ENCODE measurements at places on chromosomes 6 and 20.

DNA sequence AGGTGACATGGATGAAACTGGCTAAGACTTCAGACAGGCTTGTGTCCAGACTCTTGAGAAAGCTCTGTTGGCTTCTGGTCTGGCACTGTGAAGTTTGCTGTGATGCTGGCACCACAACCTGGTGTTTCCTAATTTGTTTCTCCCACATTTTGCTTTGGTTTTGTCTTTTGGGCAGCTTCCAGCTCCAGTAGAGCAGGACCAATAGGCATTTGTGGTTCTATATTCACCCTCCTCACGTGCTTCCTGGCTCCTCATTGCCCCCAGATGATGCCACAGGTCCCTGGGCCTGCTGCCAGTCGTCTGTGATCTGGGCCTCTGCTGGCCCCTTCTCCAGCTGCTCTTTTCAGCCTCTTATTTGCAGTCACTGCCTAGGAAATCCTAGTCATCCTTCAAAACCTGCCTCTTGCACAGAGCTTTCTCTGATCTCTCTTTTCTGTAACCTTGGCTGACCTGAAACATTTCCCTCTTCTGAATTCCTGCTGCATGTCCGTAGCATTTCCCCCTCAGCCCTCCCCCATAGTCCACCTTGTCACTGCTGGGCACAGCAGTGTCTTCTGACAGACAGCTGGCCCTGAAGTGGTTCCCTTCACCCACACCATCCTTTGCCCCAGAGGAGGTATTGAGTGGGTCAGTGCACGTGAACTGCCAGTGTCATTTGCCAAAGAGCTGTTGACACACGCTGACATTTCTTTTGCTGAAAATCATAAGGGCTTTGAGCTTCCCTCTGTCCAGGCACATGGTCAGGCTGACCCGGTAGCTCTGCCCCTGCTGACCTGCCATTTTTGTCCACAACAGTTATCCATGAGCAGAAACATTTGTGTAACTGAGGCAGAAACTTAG is 63.0 kb downstream of the PTPN1 start:
- no peak for DNase-seq

GRCh38 chr6:3965071-3965718 is 113.7 kb downstream of the FAM217A start:
- DNase-seq: no peak

- no peak for DNase-seq
Observed at GRCh38 chr6:42938428-42938796, 9.1 kb downstream of the CNPY3 start.

GRCh38 chr6:115909923-115910546 is 150.7 kb downstream of the FRK start:
- no peak for DNase-seq

DNA sequence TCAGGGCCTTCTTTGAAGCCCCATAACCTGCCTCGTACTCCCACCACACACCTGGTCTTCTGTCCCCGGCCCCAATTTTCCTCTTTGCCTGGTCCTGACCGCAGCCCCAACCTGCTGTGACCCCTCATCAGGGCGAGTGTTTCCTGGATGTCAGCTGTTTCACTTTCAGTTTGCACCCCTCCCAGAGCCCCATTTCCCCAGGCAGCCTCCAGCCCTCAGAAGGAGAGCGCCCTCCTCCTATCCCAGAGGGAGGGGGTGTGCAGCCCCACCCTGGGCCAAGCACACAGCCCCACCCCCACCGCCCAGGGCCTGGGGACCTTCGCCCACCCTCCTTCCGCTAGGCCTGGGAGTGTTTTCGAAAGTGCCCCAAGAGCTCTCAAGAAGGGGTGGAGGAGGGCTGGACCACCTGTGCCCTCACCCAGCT is 1.5 kb downstream of the BAK1 start:
- peak; percentile 28 for DNase-seq

- no peak for DNase-seq
Observed at GRCh38 chr6:5541751-5542432, 280.6 kb downstream of the FARS2 start.

DNA sequence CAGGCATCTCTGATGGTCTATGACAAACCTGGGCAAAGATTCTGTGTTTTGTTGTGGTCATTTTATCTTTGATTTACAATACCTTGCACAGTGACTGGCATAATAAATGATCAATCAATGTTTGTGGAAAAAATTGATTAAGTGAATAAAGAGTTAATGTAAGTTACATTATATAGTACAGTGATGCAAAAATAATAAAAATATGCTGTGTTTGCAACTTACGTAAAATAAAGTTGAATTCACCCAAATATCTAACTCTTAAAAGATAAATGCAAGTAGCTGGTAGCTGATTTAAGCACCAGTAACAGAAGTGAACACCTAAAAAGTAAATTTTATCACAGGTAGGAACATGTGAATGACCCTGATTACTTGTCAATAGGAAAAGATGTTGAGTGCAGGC is 176.0 kb upstream of the THEMIS start:
- no peak for DNase-seq

- DNase-seq: no peak
Observed at GRCh38 chr6:24901698-24902328, 33.9 kb downstream of the RIPOR2 start.

Data from stimulated activated CD4-positive, alpha-beta T cell treated with anti-CD3 and anti-CD28 coated beads, Interleukin-4, amount 100 ng/mL, for 4 hours (primary cell).